ENCODE measurements at places on chromosomes 5 and 9.

- no peak for DNase-seq
Measured at GRCh38 chr5:136089791-136090190, 42.9 kb upstream of the SMAD5 start.

DNA sequence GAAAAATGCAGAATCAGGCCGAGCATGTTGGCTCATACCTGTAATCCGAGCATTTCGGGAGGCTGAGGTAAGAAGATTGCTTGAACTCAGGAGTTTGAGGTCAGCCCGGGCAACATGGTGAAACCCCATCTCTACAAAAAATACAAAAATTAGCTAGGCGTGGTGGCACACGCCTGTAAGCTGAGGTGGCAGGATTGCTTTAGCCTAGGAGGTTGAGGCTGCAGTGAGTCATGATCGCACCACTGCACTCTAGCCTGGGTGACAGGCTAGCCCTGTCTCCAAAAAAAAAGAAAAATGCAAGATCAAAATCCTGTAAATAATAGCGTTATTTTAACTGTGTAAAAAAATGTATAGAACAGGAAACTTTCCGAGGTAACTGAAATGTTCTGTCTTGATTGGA, 39.4 kb downstream of the RNF44 start:
- no peak for DNase-seq

DNA sequence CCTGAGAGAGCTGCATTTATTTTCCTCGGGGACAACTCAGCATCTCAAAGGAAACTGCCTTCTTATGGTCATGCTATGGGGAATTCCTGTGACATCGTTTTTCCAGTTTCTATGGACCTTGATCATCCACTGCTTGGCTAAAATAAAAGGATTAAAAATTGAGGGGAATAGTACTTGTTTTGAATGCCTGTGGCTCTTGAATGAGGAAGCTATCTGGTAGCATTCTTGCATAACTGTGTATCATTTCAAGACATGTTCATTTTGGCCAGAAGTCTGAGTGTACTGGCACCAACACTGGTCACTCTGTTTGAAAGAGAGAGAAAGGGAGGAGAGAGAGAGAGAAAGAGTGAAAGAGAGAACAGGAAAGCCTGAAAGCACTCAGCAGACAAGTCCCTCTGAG, 116.7 kb downstream of the DOCK2 start:
- DNase-seq: no peak

DNA sequence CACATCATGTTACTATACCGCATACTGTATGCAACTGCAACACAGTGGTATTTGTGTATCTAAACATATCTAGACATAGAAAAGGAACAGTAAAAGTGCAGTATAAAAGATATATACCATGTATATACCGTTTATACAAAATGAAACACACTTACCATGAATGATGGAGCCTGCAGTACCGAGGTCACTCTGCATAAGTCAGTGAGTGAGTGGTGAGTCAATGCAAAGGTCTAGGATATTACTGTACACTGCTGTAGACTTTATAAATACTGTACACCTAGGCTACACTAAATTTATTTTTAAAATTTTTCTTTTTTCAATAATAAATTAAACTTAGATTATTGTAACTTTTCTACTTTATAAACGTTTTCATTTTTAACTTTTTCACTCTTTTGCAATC, 29.3 kb downstream of the PRELID2 start:
- DNase-seq: no peak

- DNase-seq: peak; percentile 61
Measured at GRCh38 chr9:92808726-92809451, 44.3 kb upstream of the BICD2 start.

GRCh38 chr5:112863549-112863948, 2.5 kb downstream of the SRP19 start:
- DNase-seq: no peak

GRCh38 chr5:35679357-35679756, 61.7 kb downstream of the SPEF2 start:
- no peak for DNase-seq

DNA sequence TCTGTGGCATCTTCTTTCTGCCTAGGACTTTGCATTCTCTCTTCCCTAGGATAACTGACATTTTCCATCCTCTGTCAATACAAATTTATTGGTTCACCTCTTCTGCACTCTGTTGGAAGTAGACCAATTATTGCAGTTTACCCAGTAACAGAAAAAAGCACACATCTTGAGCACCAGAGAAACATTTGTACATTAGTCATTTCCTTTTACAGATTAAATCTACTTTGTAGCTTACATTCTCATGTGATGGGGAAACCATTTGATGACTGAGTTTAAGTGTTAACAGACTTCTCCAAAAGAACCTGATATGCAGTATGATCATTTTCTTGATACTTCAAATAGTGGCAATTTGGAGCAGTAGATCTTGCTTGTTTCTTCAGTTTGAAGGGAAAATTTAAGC, 1098.8 kb downstream of the DTWD2 start:
- no peak for DNase-seq

GRCh38 chr9:92945796-92946195, 1.5 kb upstream of the FGD3 start:
- DNase-seq: no peak

GRCh38 chr5:133499895-133500294, 112.4 kb downstream of the FSTL4 start:
- no peak for DNase-seq

DNA sequence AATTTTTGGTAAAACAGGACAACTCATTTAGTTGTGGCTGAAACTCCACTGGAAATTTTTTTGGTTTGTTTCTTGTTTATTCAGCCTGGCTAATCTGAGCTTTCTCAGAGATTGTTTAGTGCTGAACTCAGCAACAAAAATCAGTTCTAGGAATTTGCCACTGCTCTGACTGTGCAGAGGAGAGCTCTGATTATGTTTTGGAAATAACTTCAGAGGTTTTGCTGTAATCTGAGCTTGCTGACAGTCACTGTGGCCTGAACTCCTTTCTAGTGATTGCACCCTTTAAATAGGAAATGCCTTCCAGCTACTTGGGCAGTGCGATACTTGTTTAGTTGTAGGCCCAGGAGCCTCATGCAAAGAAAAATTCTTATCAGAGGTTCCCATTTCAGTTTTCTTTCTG, 60.2 kb downstream of the OSTF1 start:
- no peak for DNase-seq

- DNase-seq: no peak
Measured at GRCh38 chr5:111997308-111997707, 240.3 kb upstream of the NREP start.

- no peak for DNase-seq
Measured at GRCh38 chr5:50697739-50698138, 31.3 kb downstream of the PARP8 start.

GRCh38 chr5:177330991-177331842, 19.5 kb upstream of the MXD3 start:
- no peak for DNase-seq

- no peak for DNase-seq
Measured at GRCh38 chr9:71608825-71609447, 159.4 kb downstream of the CEMIP2 start.

DNA sequence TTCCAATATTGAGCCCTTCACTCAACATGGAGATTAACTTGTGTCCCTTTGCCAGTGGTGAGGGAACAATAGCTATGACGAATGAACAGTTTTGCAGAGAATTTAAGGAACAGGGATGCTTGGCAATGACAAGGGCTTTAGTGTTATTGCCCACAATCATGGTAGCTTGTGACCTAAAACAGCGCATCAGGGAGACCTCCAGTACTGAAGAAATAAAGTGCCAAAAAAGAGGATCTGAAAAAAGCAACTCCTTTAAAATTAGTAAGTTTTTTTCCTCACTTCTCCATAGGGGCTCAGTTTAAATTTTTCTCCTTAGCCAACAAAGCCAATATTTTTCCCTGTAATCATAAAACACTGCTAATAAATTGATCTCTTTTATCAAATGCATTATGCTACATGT, 41.8 kb upstream of the PAM start:
- no peak for DNase-seq

- no peak for DNase-seq
Measured at GRCh38 chr5:128234928-128235641, 151.5 kb downstream of the SLC12A2 start.

- no peak for DNase-seq
Measured at GRCh38 chr5:32949286-32949970, 238.3 kb downstream of the NPR3 start.

DNA sequence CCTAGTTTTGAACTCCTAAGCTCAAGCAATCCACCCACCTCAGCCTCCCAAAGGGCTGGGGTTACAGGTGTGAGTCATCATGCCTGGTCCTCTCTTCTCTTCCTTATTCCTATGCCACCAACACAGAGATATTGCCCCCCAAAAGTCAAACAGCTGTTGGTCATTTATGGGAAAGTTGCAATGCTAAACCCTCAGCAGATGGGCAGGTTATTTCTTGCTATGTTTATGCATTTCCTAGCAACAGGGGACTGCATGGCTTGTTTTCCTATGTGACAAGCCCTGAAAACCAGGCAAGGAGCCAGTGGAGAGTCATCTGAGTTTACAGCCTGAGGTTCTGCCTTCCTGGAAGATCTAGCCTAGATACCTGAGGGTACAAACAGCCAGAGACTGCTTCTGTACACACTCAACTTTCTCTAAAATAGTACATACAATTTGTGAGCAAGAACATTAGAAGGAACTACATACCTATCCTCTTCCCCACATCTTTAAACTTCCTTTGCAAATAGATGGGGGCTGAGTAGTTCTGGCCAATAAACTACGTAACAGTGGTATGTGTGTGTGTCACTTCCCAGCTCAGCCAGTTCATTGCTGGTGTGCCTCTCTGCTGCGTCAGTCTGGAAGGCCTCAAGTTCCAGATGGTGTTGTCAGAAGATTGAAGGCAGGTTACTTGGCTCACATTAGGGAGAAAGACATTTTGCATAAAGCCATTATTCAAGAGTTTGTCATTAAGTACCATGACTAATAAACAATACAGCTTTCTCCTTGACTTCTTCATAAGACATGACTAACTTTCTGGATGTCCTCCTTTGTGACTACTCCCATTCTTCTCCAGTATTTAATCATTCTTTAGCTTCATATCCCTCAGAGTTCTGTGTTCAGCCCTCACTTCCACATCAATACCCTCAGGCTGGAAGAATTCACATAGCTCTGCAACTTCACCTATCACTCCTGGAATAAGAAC, 65.3 kb downstream of the CSNK1A1 start:
- no peak for DNase-seq

- peak; percentile 12 for DNase-seq
Measured at GRCh38 chr9:32589083-32589723, 16.2 kb upstream of the NDUFB6 start.

GRCh38 chr9:136300866-136301265, 3.0 kb downstream of the CCDC187 start:
- DNase-seq: no peak

DNA sequence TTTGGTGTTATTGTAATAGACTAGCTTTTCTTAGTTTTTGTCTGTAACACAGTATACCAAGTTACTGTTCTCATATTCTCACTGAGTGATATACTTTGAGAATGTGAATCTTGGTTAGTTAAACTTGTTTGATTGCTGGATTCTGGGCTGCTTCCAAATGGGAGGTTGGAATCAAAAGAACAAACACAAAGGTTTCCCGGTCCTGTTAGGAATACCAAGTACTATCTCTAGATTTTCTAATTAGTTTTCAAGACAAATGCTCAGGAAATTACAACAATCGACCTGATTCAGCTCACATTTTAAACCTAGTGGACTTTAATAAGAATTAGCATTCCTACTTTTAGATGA, 244.3 kb downstream of the CSNK1G3 start:
- no peak for DNase-seq

DNA sequence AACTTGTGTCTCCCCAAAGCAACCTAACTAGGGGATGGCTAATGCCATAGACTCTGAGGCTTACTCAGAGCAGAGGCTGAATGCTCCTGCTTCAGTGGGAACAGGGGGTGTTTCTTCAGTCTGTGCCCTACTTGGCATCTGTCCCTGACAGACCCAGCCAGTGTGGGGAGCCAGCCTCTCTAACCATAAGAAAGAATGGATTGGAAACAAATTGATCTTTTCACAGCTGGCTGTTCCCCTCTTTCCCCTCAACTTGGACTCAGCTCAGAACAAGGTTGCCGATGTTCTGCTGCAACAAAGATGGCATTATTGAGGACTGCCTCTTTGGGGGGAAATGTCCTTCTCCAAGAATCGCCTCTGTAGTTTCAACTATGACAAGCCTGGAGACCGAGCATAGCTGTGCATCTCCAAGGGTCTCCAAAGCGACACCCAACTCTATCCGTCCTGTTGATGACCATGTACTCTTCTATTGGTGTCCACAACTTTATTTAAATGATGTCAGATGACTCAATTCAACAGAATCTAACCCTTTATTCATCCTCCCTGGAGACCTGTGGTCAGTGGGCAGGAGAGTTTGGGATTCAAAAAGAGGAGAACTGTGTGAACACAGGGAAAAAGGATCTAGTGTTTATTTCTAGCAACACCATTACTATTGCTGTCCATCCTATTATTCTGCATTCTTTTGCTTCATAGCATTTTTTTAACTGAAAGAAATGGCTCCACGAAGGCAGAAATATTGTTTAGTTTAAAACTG, 24.7 kb upstream of the TNC start:
- no peak for DNase-seq

GRCh38 chr9:87710443-87710842, 15.5 kb upstream of the CTSL start:
- DNase-seq: no peak

DNA sequence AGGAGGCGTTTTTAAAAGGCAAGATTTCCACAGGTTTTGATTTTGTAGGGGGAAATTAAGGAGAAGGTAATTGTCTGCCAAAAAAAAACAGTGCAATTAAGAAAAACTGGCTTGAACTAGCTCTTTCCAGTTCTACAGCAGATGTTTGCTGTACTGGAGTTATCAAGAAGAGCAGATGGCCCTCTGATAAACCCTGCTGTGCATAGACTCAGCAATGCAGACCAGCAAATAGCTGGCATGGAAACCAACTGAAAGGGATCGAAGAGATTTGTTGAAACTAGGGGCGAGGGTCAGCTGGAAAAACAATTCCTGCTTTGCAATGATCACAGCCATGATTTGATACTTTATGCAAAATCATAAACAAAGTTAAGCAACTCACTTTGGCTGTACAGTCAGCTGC, 17.8 kb upstream of the BHMT start:
- no peak for DNase-seq

DNA sequence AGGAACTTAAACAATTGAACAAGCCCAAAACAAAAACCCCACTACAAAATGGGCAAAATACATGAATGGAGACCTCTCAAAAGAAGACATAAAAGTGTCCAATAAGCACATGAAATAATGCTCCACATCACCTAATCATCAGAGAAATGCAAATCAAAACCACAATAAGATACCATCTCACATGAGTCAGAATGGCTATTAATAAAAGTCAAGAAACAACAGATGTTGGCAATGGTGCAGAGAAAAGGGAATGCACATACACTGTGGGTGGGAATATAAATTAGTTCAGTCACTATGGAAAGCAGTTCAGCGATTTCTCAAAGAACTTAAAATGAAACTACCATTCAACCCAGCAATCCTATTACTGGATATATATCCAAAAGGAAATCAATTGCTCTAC, 337.4 kb upstream of the GRIA1 start:
- DNase-seq: no peak

DNA sequence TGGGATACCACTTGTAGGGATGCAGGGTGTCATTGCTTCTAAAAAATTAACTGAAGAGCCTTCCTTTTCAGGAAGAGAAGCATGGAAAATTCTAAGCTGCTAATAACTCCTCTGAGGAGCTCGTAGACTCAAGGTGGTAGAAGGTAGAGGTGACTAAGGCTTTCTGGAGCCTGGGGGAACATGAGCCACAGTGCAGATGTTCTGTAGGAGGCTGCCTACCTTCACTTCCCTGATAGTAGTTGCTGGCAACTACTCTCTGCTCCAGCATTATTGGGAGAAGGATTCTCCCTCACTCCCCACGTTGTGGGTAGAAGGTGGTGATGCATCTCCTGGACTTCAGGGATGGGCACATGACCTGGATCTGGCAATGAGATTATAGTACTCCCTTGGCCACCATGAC, 86.7 kb upstream of the STARD4 start:
- DNase-seq: no peak

Data from NCI-H2107 (cell line).